ENCODE measurements at places on chromosomes 7 and 10.

- DNase-seq: no peak
Measured at GRCh38 chr7:157515342-157516041, 178.7 kb downstream of the DNAJB6 start.

- peak; percentile 52 for DNase-seq
Measured at GRCh38 chr7:54394834-54395233, 147.3 kb upstream of the VSTM2A start.

DNA sequence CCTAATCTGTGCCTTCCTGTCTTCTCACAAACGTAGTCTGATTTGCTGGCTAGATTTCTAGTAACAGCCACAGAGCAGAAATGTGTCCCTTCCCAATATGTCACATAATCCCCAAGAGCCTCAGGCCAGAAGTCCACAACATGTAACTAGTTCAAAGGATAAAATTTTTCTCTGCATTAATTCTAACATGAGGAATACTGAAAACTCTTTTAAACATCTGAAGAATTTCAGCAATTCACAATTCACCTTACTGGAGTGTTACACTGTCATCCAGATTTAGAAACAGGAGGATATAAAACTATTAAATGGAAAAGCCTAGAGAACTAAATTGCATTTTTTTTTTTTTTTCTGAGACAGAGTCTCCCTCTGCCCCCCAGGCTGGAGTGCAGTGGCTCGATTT lies 2.5 kb upstream of the DDX56 start:
- no peak for DNase-seq

- no peak for DNase-seq
Measured at GRCh38 chr10:16626697-16627096, 105.0 kb upstream of the C1QL3 start.

DNA sequence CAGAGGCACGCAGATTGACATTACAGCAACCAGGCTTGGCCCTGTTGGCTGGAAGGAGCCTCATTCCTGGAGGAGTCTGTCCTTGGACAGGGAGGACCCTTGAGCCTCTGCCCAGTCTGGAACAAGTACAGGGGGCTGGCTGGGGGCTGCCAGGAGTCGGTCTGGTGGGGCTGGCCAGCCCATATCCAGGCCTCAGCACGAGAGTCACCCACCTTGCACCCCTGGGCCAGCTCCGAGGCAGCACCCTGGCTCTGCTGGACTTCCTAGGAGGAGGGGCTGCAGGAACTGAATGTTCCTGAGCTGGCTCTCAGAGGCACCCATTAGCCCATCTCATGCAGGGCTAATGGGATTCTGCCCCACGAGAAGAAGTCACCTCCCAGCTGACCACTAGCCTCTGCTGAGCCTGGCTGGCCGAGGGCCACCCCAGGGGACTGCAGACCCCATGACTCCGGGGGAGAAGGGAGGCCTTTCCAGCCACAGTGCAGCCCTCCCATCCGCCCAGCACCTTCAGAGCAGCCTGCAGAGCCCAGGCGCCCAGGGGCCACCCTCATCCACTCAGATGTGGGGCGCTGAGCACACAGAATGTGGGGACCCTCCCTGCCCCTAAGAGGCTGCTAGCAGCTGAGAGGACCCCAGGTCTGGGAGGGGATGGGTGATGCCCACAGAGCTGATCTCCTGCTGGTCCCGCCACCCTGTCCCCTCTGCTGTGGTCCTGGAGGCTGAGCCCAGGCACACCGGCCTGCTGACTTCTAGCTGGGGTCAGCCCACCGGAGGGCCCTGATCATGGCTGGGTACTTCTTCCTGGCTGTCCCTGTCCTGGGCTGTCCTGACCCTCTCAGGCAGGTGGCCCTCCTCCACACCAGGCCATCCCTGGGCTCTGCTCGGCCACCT lies 14.8 kb upstream of the INPP5A start:
- no peak for DNase-seq

DNA sequence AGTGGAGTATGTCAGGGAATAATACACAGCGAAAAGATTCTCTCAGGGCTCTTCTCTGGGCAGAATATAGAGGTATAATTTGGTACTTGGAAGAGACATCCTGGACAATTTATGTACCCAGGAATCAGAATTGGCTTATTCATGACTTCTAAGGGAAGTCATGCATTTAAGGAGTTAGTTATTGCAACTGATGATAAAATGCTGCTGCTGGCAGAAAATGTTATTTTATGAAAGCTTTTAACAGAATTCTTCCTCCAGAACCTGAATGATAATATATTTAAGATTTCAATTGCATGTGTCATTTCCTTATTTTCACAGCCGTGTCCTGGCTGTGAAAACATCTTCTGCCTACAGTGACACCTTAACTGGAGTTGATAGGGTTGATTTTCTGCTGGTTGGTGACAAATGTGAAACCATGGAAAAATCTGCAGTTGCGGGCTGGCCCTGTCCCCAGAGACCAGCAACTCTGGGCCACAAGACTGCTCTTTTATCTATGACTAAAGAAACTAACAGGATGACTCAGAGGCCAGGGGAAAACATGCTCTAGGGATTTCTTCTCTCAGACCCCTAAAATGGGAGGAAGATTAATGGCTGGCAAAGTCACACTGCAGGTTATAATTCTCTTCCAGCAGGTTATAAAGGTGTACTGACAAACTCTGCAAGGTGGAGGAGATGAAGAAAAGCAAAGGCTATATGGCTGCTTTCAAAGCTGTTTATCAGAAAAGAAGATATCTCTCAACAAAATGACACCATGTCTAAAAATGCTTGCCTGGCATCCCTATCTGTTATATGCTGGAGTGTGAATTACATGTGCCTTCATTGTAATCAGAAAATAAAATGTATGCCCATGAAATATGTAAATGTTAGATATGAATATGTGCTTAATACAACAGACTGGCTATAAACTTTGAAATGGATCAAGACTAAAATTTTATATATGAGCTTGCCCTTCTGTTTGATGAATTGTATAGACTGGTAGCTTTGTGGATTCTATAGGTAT lies 12.1 kb upstream of the TRUB1 start:
- no peak for DNase-seq

DNA sequence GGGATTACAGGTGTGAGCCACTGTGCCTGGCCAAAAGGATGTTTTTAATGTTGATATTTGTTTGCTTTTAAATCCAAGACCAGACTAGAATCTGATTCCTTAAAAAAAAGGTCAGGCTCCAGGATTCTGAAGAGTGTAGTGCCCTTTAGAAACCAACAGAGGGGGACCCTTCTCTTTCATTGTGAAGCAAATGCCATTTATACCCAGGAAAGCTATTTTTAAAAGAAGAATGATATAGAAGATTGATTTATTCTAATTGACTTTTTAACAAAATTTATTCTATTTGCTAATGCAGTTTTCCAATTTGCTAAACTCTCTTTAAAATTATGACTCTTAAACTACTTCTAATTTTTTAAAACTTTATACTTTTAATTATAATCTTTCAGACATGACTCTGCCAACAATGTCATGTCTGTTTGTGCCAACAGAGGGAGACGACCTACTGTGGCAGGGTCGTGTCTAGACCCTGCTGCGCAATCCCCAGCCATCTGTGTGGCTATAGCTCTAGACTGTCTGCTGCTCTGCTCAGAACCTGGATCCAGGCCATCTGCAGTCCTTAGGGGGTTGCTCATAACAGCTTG lies 201.0 kb upstream of the IMMP2L start:
- peak; percentile 28 for DNase-seq

- no peak for DNase-seq
Measured at GRCh38 chr7:771234-772004, 44.3 kb upstream of the PRKAR1B start.

DNA sequence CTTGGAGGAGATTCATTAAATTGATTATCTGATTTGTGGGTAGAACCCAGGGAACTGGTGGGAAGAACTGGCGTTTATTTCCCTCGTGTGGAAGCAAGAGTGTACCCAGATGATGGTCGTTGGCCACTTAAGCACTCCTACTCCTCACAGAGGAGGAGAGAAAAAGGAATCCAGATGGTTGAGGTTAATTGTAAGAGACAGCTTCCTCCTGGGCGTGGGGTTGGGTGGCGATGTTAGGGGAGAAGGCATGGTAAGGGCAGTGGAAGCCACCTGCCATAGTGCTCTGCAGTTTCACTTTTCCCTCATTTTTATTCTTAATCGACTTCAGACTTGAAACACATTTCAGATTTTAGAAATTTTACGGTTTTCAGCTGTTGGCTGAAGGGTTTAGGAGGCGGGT lies 104.1 kb downstream of the DOCK1 start:
- DNase-seq: no peak

- no peak for DNase-seq
Measured at GRCh38 chr10:36764823-36765222, 360.6 kb upstream of the ANKRD30A start.

DNA sequence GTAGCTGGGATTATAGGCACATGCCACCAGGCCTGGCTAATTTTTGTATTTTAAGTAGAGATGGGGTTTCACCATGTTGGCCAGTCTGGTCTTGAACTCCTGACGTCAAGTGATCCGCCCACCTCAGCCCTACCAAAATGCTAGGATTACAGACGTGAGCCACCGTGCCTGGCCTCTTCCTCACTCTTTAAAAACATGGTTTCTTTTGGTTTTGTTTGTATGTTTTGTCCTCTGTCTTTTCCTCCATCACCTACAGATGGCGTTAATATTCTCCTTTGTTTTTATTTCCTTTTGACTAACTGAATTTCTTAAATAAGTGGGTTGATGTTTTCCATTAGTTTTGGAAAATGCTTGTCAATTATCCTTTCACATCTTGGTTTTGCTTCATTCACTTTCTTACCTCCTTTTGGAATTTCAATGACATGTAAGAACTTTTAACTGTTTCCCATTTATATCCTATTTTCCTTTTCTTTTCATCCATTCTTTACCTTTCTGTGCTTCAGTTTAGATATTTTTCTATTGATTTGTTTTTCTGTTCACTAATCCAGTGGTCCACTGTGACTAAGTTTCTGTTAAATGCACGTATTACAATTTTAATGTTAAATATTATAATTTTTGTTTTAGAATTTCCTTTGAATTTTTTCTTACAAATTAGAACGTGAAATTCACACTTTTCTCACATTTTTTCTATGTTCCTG lies 104.1 kb downstream of the ZNF467 start:
- no peak for DNase-seq

DNA sequence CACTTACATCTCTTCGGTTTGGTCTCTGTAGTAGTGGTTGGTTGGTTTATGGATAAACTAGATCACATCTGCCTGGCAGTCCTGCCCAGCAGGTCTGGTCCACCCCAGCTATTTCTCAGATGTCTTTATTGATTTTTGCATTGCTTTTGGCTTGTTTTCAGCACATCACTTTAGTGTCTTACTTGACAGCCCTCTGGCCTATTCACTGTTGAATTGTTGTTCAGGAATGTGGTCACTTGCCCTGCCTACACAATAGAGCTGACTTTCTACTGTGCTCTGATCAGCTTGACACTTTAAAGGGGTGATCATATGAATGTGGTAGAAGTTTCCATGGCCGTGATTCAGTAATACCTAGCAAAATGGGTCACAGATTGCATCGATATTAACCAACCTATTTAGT lies 719.2 kb upstream of the LRRN3 start:
- DNase-seq: no peak

GRCh38 chr10:91033324-91033950 lies 112.5 kb upstream of the ANKRD1 start:
- no peak for DNase-seq

DNA sequence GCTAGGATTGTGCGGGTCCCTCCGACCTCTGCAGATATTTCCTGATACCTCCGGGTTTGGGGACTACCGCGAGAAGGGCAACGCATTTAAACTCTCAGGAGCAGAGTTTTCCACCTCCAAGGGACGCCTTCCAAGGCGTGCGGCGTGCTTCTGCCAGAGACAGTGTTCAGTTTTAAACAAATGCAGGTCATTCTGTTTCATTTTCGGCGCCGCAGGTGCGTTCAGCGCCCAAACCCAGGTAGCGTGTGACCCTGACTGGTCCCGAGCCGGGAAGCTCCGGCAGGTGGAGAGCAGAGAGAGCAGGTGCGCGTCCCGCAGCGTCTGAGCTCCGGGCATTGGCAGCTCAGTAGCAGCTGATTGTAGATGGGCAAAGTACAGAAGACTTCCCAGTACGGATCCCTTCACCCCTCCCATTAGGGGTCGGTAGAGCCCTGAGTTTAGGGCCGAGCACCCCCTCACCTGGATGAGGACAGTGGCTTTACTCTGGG lies 1.4 kb upstream of the CYP26A1 start:
- peak; percentile 34 for DNase-seq

GRCh38 chr10:66586073-66586472 lies 339.8 kb upstream of the LRRTM3 start:
- DNase-seq: no peak

GRCh38 chr7:151232917-151233701 lies 826 bp downstream of the CHPF2 start:
- DNase-seq: peak; percentile 19

GRCh38 chr7:20647908-20648776 lies 32.7 kb downstream of the ABCB5 start:
- DNase-seq: peak; percentile 48

GRCh38 chr10:88866454-88866853 lies 13.6 kb upstream of the STAMBPL1 start:
- DNase-seq: no peak

DNA sequence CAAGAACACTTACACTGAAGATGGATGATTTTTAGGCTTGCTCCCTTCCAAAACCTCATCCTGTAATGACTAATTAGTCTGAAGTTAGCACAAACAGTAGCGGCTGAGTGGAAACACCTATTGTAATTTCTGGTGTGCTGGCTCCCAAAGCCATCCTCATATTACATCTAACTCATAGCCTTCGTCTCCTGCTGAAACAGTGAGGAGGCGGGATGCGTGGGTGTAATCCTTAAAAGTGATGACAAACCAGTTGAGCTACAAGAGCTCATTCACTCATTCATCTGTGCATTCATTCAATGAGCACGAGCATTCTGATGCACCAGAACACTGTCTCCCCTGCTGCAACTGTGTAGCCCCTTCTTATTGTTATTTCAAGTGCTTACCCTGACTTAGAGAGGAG lies 235.3 kb downstream of the CALN1 start:
- DNase-seq: no peak

DNA sequence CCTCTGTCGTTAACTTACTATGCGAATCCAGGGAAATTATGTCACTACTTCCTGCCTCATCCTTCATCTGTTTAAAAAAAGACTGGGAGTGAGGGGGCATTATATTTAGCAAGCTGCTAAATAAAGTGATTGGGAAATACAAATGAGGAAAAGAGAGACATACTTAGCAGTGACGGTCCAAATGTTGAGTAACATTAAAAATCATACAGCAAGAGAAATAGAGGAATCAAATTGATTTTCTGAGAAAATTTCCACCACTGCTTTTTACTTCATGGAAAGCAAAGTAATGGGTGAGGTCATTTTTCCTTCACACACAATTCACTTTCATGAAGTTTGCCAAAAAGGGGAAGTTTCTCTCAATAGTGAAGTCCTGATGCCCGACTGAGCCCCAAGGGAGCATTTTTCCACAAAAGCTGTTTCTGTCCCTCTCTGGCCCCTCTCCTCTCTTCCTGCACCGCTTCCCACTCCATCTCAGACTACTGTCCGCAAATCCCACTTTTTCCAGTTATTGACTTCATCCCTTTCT lies 61.9 kb upstream of the ADO start:
- DNase-seq: no peak

Measured in NCI-H345 (cell line).